Suppressor macrophage treated with lipopolysaccharide for 4 hours (primary cell): ENCODE measurements at places on chromosomes 12 and 14.
A peak's percentile ranks its signal among the peaks of the same experiment; 100 is the strongest.

GRCh38 chr12:126760092-126760491 lies 1506.9 kb upstream of the TMEM132C start:
- no peak for DNase-seq

DNA sequence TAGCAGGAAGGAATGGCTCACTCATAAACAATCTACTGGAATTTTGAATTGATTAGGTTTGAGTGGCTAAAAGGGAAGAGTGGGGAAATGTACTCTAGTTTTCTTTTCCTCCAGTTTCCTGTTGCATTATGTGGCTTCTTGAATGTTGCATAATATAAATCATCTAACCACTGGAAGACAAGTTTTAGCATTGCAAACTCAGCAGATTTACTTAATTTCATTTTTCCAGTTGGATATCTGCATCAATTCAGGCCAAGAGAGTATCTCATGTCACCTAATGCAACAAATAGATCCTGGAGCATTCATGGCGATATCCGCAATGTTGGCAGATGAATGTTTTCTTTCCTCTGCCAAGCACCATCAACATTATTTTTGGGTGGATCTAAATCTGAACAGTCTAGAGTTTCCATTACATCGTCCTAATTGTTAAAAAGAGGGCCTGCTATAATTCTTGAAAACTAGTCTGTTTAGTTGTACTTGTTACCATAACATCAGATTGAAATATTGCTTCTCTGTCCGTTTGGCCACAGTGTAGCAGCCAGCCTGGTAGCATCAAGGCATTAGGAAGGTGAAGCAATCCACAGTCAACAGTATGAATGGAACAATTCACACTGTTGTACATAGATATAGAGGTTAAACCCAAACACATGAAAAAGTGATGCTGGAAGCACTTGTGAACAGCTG lies 544.2 kb downstream of the ETNK1 start:
- no peak for DNase-seq

DNA sequence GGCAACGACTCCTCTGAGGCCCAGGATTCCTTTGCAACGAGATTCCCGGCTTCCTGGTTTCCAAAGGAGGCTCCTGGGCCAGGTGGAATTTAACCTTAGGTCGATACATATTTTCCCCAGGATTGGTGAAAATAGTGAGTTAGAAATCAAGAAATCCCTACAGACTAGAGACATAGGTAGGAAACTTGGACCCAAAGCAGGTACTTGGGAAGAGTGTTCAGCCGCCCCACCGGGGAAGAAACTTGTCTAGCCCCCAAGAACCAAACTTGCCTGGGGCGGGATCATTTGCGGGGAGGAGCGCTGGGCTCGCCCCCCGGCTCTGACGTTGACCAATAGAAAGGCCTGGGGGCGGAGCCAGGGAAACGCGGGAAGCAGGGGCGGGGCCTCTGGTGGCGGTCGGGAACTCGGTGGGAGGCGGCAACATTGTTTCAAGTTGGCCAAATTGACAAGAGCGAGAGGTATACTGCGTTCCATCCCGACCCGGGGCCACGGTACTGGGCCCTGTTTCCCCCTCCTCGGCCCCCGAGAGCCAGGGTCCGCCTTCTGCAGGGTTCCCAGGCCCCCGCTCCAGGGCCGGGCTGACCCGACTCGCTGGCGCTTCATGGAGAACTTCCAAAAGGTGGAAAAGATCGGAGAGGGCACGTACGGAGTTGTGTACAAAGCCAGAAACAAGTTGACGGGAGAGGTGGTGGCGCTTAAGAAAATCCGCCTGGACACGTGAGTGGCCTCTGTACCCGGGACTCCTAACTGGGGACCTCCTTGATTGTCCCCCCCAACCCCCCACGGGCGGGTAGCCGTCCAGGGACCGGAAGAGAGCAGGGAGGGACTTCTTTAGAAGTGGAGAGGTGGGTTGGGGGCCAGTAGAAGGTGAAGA lies at the start of gene CDK2:
CDK2 (plus strand) TSS at position 423 of the 874 bp plus-strand sequence; CDS start at position 602, 179 bp downstream.
- peak; percentile 91 for DNase-seq

DNA sequence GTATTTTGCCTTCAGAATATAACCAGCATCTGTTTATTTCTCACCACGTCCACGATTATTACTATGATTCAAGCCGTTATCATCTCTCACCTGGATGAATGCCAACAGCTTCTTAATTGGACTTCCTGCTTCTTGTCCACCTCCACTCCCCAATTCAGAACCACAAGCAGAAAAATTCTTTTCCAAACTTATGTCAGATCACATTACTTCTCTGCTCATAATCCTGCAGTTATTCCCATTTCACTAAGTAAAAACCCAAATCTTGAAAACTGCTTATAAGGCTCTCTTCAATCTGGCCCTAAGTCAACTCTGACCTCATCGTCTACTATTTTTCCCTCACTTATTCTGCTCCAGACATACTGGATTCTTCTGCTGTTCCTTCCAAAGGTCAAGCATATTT lies 2.0 kb downstream of the CRY1 start:
- DNase-seq = no peak

- peak; percentile 49 for DNase-seq
Measured at GRCh38 chr12:48817873-48818830, at the start of gene CACNB3. TSS of gene CACNB3 (plus strand) at chr12:48818496. CDS start at chr12:48818930, 434 bp downstream.

DNA sequence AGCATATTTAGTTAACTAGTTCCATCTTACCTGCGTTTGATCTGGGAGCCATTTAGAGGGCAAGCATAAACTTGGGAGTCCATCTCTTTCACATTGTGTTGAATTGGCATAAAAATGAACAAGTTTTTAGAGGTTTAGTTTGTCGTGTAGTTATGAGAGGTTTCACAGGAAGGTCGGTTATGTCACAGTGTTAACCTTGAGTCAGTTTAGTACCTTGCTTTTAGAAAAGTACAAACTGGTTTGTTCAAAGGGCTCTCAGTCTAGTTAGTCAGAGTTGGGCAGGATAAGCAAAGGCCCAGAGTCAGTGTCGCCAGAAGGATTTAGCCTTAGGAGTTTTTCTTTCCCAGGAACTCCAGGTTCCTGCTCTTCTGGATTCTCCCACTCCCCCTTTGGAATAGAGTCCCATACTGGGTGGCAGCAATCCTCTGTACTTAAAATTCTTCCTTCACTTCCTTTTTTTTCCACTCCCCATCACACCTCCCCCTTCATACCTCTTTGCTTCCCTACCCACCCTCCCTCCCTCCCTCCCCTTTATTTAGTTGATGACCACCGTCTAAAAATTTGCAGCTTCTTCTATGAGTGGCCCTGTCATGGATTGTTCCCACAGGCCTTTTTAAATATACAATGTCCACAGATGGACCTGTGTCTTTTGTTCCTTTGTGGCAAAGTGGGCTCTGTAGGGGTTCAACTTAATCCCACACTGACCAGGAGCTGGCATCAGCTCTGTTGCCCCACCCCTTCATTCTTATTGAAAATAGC lies 12.1 kb downstream of the PCBP2 start:
- DNase-seq = no peak

DNA sequence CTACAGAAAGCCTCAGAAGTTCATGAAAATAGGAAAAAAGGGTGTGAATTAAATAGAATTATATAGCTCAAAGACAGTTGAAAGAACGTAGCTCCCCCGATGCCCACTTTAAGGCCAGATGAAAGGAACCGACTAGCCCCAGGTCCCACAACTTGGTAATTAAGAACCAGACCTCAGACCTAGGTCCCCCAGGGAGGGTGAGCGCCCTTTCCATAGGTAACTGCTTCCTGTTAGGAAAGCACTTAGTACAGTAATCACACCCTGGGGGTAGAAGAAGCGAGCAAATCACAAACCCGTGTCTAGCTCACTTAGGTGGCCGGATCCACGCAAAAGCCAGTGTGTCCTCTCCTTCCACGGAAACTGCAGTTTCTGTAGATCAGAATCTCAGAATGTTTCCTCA lies 77.1 kb downstream of the PLXNC1 start:
- no peak for DNase-seq

GRCh38 chr14:59018978-59019377 lies 169.5 kb upstream of the DAAM1 start:
- DNase-seq = no peak

DNA sequence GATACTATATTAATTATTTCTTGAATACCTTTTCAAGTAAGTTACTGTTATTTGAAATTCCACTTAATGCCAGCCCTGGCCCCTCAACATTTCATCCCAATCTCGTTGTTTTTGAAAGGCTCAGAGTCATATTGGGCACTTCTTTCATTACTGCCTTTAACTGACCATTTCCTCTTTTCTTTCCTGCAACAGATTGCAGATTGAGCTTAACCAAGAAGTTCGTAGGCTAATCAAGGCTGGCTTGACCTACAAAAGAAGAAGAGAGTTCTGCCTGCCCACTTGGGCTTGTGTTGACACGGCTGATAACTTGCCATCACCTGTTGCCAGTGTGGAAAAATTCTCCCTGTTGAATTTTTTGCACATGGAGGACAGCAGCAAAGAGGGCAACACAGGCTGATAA lies 91.0 kb downstream of the FLRT2 start:
- peak; percentile 53 for DNase-seq

DNA sequence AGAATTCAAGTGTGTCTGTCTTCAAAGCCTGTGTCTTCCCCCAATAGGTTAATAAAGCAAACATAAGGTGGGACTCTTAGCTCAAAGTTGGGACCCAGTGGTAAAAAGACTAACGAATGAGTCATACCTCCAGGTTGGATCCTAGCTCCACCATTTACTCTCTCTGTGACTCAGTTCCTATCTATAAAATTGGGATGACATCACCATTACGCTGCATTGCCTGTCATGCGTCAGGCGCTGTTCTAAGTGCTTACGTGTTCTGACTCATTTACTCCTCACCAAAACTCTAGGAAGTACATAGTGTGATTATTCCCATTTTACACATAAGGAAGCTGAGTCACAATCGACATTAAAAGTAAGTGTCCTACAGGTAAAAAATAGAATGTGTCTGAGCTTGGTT lies 915.8 kb downstream of the VRK1 start:
- DNase-seq = no peak

GRCh38 chr14:74627076-74627475 lies 15.0 kb upstream of the LTBP2 start:
- peak; percentile 62 for DNase-seq

- DNase-seq = no peak
Measured at GRCh38 chr12:11695321-11695720, 45.8 kb downstream of the ETV6 start.

DNA sequence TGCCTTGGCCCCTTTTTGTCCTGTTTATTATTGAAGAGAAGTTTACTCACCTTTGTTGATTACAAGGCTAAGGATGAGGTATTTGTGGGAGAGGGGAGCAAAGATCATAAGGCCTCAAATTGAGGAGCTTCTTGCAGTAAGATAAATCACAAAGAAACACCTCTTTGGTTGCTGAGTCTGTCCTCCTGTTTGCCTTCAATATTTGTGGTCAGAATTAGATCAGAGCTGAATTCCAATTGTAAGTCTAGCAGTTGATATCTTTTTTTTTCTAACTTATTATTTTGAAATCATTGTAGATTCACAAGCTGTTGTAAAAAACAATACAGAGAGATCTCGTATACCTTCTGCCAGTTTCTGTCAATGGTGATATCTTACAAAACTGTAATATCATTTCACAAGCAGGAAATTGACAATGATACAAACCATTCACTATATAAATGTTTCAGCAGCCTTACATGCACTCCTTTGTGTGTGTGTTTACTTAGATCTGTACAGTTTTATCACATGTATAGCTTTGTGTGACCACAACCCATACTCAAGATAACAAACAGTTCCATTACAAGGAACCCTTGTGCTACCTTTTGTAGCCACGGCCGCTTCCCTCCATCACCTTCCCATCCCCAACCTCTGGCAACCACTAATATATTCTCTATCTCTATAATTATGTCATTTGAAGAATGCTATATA lies 97.4 kb downstream of the KICS2 start:
- DNase-seq = no peak

DNA sequence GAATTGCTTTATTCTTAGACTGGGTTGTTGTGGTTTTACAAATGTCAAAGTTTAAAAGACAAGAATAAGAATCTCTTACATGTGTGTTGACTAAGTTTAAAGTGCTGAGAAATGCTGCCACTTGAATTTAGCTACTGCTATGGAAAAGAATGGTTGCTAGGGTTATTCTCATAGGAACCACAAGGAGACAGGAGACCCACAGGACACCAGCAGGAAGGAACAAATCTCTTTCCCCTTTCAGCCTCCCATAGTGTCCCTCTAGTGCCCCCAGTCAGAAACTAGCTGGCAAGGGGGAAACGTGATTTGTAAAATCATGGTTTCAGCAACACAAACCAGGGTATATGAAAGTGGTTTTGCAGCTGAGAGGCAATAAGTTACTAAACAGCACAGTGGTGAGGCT lies 102.7 kb downstream of the ST8SIA1 start:
- DNase-seq = peak; percentile 3

GRCh38 chr12:53290661-53291060 lies 4.7 kb upstream of the PFDN5 start:
- no peak for DNase-seq

DNA sequence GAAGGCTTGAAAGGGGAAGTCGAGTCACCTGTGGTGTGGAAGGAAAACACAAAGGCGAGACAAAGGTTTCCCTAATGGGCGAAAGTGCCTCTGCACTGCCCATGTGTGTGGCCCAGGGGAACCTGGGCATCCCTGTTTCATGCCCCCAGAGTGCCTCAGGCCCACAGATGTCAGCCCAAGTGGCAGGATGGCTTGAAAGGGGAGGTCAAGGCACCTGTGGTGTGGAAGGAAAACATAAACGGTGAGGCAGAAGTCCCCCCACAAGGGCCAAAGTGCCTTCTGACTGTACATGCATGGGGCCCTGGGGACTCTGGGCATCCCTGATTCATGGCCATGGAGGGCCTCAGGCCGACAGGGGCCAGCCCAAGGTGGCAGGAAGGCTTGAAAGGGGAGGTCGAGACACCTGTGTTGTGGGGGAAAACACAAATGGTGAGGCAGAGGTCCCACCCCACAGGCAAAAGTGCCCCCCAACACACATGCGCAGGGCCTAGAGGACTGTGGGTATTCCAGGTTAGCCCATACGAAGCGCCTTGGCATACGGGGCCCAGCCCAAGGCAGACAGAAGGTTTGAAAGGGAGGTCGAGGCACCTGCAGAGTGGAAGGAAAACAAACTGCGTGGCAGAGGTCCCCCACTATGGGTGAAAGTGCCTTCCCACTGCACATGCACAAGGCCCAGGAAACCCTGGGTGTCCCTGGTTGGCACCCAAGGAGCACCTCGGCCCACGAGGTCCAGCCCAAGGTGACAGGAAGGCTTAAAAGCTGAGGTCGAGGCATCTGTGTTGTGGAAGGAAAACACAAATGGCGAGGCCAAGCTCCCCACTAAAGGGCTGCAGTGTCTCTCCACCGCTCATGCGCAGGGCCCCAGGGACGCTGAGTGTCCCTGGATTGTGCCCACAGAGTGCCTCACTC lies 382.3 kb downstream of the ALG10 start:
- no peak for DNase-seq
